ENCODE measurements at places on chromosomes 3 and 15. TPM values are rescaled to one million over a fixed set of nuclear protein-coding genes. Genes with fewer than 3 reads are reported as not detected.

DNA sequence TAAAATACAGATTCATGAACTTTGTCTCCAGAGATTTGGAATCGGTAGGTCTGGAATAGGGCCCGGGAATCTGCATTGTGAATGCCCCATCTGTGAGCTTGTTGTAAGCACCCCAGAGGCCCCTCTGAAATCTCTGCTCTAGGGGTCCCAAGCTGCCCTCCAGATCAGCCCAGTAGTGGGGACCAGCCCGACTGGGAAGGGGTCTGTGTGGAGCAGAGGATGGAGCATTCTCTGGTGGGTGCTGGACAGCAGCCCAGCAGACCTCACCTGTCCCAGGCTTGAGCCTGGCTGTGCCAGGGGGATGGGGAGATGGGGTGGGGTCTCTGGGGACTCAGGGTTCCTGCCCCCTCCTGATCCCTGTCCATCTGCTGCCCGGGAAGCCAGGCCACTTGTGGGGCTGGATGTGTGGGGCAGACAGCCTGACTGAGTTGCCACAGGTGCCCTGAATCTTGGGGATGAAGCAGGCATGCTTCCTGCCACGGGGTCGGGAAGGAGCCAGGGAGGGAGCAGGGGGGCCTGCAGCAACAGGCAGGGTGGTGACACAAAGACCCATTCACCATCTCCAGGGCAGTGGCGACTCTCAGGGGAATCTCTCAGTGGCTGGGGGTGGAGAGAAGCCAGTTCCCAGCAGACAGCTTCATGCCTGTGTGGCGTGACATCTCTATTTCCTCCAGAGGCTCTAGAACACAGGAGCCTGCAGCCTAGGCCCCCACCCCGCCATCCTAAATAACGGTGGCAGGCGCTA lies 99.3 kb downstream of the WNT7A start:
- no peak for DNase-seq

DNA sequence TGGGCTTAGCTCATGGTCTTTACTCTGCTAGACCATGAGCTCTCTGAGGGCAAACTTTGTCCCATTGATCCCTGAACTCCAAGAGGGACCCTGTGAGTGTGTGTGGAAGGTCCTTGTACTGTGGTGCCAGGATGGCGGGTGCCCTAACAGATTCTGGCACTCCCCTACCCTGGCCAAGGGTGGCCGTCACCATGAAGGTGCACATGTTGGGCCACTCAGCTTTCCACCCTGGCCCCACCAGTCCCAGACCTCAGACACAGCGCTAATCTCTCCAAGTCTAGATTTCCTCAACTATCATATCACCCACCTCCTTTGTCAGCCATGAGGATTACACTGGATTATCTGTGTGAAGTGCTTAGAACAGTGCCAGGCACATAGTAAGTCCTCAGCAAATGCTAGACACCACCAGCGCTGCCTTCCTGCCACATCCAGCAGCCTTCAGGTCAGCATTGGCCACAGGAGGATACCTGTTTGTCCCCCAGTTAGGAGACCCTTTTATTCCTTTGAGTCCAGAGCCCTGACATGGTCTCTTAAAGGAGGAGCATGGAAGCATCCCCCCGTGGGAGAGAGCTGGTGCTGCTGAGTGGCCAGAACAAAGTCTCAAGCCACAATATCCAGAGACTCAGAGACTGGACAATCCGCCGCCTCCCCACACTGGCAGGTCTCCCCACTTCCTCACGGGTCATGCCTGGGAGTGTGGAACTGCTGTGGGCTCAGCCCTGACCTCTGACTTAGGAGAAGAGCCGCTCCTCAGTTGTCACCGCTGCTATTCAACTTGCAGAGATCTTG lies 44.5 kb upstream of the SLCO2A1 start:
- DNase-seq: no peak

Gene FAM174B
- polyA plus RNA-seq: 21.8 TPM

Gene SH2D7
- polyA plus RNA-seq: 0.09 TPM

Gene COL7A1
- polyA plus RNA-seq: 37.0 TPM

DNA sequence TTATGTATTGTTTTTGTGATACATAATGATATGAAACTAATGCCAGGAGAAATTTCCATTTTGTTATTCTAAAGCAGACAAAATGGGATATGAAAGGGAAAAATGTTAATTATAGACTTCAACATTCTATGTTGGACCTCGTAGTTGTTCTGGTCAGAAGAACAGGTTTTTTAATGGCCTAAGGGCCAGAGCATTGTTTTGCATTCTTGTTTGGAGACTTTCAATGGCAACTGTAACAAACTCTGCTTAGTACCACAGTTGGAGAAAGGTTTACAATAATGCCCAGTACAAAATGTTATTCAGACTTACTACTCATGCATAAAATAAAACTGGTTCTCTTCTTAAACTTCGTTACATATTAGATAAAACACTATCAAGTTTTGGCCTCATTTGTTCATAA lies 12.2 kb downstream of the PPARG start:
- no peak for DNase-seq

DNA sequence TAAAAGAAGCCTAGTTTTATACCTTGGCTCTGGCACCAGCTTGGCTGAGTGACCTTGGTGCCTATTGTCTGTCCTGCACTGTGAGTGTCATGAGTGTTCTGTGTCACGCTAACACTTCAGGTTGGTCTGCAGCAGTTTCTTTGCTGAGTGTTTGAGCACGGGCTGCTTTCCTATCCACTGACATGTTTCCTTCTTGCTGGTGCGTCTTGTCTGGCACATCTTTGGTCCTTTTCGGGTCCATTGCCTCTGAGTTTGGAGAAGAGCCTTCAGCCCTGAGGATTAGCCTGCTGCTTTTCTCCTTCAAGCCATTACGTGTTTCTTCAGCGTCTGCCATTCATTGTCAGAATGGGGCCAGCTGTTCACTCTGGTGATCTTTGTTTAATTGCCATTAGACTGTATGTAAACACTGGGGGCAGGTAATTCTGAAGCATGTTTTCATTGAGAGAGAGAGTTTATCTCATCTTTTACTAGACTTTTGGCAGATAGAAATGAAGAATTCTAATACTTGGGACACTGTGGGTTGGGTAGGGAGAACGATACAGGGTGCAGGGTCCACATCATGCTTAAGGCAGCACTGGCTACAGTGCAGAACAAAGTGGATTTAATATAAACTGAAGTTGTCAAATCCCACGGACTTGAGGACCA lies 55.5 kb downstream of the LRRC28 start:
- DNase-seq: peak; percentile 19

Gene IQCF5
- polyA plus RNA-seq: not detected

Gene NR1I2
- 0.19 TPM for polyA plus RNA-seq

DNA sequence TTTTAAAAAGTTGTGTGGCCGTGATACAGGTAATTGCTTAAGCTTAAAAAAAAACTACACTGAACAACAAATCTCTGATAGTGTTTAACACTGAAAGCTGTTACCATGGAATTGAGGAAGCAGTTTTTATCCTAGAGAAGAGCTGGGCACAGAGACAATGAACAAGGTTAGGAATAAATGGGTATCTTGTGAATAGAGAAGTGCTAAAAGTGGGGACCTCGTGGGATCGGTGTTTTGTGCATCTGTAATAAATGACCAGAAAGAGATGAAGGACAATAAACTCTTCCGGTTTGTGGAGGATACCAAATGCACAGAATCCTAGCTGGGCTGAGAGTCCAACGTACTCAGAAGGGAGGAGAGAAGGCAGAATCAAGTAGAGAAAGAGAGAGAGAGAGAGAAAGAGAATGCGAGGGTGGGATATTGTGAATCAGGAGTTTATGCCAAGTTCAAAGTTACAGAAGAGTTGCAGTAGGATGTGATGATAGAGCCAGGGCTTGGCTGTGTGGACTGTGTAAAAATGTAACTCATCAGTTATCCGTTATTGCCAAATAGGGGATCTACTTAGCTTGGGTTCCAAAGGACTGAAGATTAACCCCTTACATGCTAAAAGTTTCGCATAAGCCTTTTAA lies 148.9 kb downstream of the IL20RB start:
- DNase-seq: peak; percentile 70

- DNase-seq: no peak
These were observed 126.3 kb upstream of the NANOGP8 start for GRCh38 chr15:35211240-35211902.

Gene ISL2
- not detected for polyA plus RNA-seq

Gene ASB14
- 0.39 TPM for polyA plus RNA-seq

Gene MESP1
- 0.38 TPM for polyA plus RNA-seq

DNA sequence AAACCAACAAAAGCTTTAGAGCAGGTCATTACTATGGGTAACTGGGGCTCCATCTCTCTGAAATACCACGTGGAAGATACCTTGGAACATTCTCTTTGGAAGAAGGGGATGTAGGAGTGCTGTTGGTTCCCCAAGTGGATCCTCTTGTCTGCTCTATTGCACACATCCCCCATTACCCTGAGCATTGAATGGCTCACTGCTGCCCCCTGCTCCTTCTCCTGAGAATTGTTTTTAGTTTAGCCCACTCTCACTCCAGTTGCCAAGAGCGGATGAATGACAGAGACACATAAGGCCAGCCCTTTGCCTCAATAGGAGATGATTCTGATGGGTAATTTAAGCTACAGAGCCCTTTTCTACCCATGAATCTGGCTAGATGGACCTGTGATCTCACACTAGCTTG lies 135.6 kb upstream of the SUCLG2 start:
- peak; percentile 21 for DNase-seq

DNA sequence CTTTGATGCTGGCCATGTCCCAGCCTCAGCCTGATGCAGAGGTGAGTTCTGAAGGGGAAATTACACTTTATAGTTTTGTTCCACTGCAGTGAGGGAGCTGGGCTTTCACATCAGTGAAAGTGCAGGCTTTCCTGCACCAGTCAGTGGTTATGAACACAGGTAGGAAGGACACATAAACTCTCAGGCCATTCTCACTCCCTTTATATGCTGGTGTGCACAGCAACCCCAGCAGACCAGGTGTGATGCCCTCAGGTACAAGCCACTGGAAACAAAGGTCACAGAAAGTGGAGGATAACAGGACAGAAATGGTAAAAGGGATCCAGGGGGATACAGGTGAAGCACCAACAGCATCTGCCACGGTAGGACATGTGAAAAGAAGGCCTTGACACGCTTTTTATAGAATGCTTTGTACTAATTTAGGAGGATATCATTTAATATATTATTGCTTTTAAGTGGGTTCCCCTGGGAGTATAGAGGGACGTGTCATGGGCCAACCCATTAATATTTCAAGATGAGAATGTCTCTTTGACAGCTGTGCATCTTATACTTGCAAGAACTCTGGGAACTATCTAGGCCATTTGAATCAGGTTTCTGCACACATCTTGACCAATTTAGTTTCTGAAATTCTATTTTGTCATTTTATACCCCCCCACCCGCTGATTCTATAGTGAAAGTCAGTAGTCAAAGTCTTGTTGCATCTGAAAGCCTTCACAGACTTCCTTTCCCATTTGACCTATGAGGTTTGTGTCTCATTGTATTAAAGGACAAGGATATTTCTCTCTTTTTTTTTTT lies 25.0 kb upstream of the BLM start:
- DNase-seq: no peak

DNA sequence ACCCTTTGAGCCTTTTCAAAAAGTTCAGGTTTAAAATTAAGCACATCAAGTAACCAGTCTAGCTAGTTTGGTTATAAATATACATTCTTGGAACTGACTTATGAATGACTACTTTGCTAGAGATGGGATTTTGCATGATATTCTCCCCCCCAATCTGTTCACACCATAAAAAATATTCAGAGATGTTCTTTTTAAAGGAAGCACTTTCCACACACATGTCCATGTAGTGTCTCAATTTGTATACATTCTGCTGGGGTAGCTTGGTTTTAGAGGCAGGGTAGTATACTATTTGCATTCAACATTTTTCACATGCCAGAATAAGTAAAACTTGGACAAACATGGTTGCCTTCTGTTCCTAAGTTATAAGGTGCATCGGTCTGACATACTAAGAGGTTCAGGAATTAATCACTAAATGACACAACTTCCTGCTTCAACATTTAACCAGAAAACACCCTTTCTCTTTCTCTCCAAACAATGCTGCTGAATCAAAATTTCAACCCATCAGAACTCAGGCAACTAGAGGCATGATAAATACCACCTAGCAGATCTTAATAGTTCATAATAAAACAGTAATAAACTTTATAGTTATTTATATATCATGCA lies 57.0 kb downstream of the SUMF1 start:
- DNase-seq: no peak

DNA sequence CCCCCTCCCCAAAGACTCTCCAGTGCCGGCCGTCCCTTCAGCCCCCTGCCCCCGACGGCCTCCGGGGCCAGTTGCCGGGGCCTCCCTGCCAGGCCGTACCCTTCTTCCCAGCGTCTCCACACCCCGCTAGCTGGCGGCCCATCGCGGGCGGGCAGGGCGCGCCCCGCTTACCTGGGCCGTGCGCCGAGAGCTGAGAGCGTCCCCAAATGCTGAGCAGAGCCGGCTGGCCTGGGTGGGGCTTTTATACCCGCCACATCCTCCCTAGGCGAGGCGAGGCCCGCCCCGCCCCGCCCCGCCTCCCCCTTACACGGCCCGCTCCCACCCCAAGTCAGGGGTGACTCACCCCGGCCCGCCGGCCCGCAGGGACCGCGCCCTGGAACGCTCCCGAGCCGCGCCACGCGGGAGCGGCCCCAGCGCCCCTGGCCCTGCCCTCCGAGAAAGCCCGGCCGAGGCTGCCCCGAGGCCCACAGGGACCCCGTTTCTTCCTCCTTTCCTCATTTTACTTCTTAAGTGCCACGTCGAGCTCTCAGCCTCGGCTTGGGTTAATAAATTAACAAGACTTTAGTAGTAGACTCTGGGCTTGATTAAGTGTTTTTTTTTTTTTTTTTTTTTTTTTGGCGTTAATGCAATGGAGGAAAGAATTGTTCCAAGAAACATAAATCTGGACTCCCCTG lies at the start of gene ANXA2:
TSS of gene ANXA2 (minus strand) at position 215 of the 674 bp plus-strand sequence. CDS start 11,911 bp downstream, outside the sequence.
- DNase-seq: peak; percentile 93

Gene OIP5
- polyA plus RNA-seq: 5.0 TPM

- peak; percentile 84 for DNase-seq
These were observed 919 bp downstream of the IDH2 start for GRCh38 chr15:90101130-90101968.

DNA sequence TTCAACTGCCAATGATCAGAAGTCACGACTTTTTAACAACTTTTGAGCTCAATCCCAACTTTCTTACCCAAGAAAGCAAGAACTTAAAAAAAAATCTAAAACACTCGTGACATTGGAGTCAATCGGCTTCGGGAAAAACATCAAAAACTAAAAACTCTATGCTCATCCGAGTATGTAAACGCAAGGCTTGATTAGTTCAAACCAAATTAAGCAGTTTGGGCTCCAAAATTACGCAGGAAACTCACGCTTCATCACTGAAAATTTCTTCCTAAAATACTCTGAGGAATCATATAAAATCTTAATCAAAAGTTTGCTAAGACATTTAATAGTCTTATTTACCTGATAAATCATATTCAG lies 1.6 kb downstream of the TRA2B start:
- no peak for DNase-seq

DNA sequence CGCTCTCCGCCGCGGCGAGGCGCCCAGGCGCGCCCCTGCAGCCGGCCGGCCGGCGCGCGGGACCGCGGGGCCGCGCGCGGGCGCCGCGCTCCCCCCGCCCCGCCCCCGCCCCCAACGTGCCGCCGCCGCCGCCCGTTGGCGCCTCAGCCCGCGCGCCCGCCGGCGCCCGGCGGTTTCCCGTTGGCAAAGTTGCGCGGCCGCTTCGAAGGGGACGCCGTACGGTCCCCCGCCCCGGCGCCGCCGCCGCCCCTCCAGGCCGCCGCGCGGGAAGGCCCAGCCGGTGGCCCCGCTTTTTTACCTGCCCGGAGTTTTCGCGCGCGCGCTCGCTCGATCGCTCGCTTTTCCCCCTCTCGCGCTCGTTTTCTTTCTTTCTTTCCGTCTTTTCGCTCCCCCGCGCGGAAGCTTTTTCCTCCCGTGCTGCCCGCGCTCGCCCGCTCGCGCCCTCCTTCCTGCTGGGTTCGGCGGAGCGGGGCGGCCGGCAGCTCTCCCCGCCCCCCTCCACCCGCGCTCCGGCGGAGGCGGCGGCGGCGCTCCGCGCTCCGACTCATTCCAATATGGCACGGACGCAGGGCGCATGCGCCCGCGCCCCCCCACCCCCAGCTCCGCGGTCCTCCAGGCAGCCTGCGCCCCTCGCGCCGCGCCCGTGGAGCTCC lies at the start of gene SFMBT1:
TSS of gene SFMBT1 (minus strand) at position 556 of the 653 bp plus-strand sequence. CDS start 76,945 bp downstream, outside the sequence.
- DNase-seq: peak; percentile 81

Gene RBM6
- 82.6 TPM for polyA plus RNA-seq
